ENCODE measurements at places on chromosomes 13 and 19.

DNA sequence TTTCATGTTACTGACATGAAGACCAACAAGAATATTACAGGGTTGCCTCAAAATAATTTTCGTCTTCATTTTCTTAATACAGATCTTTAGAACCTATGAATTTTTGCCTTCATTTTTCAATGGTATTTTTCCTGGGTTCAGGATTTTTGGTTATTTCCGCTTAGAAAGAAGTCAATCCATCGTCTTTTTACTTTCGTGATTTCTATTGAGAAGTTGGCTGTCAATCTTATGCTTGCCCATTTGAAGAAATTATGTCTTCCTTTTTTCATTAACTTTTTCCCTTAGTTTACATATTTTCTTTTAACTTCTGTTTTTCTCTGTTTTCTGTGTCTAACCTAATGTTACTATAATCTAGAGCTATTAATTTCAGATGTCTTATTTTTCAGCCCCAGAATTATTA is 868.9 kb upstream of the SLC10A2 start:
- DNase-seq = no peak

- DNase-seq = no peak
Observed at GRCh38 chr13:45206340-45206739, 5.5 kb upstream of the KCTD4 start.

DNA sequence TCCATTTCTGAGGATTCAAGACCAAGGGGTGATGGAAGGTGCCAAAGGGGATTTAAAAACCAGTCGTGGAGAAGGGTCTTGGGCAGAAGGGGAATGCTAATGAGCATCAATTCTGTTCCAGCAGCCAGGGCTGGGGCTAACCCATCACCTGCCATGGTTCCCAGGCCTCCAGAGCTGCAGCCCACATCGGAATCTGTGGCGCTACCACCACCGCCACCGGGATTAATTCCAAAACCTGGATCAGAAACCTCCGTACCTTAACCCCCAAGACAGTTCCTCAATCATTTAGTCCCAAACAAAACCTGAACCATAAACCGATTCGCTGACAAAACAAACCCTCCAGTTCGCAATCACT is 583 bp downstream of the ZNF615 start:
- no peak for DNase-seq

- DNase-seq = no peak
Observed at GRCh38 chr13:27026396-27026795, 145.2 kb downstream of the USP12 start.

DNA sequence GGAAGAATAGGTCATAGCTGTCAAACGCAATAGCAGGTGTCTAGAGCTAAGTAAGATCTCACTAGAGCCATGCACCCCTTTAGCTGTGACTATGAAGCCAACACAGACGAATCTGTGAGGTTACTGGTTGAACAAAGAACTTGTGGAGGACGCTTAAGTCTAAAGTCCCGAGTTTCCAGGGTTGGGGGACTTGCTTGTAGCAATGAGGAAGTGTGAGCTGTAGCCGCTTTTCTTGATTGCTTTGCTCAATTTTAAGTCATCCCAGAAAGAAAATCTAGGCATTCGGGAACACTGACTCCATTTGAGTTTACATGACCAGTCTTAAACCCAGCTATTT is 1.6 kb downstream of the GPC5 start:
- DNase-seq = no peak

DNA sequence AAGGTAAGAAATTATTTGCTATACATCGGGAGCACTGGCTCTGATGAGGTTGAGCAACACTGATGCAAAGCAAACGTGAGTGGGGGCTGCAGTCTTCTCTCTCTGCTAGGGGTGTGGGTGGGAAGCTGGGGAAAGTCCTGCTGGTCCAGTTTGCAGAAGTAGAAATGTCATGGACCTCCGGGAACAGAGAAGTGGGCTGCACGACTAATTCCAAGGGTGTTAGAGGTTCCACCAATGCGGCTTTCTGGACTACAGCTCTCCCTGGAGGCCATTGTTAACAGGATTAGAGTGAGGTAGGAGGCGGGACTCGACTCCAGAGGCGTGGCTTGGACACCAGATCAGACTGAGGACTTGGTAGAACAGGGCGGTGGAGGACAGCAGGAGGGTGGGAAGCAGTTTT is 5.7 kb upstream of the FBXO27 start:
- DNase-seq = no peak

DNA sequence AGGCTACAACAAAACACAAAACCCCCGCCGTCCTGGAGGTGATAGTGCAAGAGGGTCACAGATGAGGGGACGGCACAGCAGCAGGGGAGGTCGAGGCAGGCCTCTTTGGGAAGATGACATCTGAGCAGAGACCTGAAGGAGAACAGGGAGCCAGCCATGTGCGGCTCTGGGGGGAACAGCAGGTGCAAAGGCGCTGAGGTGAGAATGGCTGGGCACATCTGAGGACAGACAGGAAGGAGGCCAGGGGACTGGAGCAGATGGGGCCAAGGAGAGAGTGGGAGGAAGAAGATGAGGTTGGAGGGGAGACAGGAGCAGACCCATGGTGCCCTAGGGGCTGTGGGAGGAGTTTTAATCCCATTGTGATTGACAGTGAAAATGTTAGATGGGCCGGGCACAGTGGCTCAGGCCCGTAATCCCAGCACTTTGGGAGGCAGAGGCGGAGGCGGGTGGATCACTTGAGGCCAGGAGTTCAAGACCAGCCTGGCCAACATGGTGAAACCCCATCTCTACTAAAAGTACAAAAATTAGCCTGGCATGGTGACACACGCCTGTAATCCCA is 1.8 kb upstream of the CKM start:
- DNase-seq = no peak

GRCh38 chr19:11551603-11552235 is 7.3 kb downstream of the ELOF1 start:
- DNase-seq = no peak

- no peak for DNase-seq
Observed at GRCh38 chr13:21139374-21139773, 37.0 kb downstream of the SKA3 start.

- DNase-seq = no peak
Observed at GRCh38 chr13:85819513-85819912, 20.3 kb upstream of the SLITRK6 start.

- no peak for DNase-seq
Observed at GRCh38 chr13:104522235-104523072, 1456.2 kb upstream of the SLC10A2 start.

Measured in stimulated activated naive B cell treated with anti-CD40 and anti-IgM and Interleukin-4, amounts not matched to agents 10 μg/mL and 1 μg/mL and 100 μg/mL, for 72 hours (primary cell).